ENCODE measurements at places on chromosomes 16 and 17. TPM values are rescaled to one million over a fixed set of nuclear protein-coding genes. Genes with fewer than 3 reads are reported as not detected.

GRCh38 chr16:53775821-53776431, 72.0 kb downstream of the FTO start:
- DNase-seq = peak; percentile 68

- DNase-seq = peak; percentile 86
These were observed 11.5 kb downstream of the CCL16 start for GRCh38 chr17:35969558-35970380.

DNA sequence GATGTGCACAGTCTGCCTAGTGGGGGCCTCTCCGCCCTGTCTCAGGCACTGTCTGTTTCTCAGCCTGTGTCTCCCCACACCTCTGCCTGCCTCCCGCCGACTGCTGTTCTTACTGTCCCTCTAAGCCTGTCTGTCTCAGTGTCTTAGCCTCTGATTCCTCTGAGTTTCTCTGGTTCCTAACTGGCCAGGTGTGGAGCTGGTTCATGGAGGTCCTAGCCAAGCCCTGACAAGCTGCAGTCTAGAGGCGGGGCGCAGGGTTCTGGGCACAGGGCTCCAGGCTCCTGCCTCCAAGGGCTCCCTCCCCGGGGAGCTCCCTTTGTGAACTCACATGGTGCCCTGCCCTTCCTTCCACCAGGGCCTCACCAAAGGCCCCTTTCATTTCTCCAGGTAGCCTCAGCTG, 19.4 kb downstream of the C17orf100 start:
- DNase-seq = no peak

DNA sequence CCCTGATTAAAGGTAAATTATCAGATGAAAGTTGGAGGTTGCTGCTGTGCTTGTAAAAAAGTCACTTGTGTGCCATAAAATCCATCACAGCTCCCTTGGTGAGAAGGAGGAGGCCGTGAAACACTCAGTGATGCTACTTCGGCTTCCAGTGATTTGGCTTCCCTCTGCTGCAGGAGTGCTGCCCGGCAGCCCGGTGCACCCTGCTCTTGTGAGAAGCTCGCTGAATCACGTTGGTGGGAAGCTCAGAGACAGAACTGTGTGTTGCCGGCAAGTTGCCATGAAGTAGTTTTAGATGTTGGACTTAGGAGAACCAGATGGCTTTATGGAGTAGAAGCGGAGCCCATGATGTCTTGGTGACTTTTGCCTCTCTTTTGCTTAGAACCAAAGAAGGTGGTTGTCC, 33.3 kb downstream of the MSI2 start:
- DNase-seq = no peak

GRCh38 chr17:5203178-5203907, 11.7 kb upstream of the ZNF594 start:
- DNase-seq = no peak

DNA sequence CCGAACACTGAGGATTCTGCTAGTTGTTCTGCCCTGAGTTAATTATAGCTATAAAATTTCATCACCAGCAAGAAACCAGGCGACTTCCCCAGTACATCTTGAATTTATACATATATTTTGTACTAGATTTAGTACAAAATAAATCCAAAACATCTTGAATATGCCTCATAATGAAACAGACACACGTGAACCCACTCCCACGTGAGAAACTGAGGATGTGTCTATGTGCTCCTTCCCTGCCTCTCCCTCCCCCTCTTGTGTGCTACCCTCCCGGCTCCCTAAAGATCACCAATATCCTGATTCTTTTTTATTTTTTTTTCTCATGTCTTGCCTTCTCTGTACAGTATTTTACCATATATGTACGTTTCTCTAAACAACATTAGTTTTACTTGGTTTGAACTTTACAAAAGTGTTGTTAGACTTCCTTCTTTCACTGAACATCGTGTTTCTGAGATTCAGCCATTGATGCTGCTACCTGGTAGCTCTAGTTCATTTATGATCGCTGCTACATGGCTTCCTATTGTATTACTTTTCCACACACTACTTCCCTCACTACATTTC, 1.1 kb upstream of the LCMT1 start:
- DNase-seq = no peak

The PIK3R6 gene
- not detected for total RNA-seq

The CD300H gene
- total RNA-seq = not detected

All from SK-MEL-5 (cell line).